Stimulated activated CD8-positive, alpha-beta memory T cell treated with anti-CD3 and anti-CD28 coated beads, Interleukin-7, amount 100 ng/mL, for 1 hour (primary cell): ENCODE measurements at places on chromosomes 1 and 21.

GRCh38 chr1:147497826-147498225 lies 43.5 kb upstream of the BCL9 start:
- DNase-seq = no peak

DNA sequence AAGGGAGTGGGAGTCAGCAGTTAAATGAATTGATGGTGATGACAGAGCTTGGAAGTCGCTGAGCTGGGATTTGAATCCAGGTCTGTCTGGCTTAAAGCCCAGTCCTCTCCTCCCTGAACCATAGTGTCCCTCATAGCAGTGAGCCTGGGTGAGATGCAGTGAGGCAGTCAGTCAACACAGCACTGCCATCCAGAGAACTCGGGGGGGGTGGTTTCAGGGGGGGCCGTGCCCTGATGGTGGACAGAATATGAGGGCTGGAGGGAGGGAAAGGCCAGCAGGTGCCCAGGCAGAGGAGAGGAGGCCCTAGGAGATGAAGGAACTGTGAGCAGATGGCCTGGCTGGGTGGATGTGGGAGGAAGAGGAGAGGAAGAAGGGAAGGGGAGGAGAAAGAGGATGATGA lies 405.6 kb downstream of the PTPRU start:
- no peak for DNase-seq

- DNase-seq = no peak
These were observed 12.5 kb upstream of the FNBP1L start for GRCh38 chr1:93435443-93435842.

DNA sequence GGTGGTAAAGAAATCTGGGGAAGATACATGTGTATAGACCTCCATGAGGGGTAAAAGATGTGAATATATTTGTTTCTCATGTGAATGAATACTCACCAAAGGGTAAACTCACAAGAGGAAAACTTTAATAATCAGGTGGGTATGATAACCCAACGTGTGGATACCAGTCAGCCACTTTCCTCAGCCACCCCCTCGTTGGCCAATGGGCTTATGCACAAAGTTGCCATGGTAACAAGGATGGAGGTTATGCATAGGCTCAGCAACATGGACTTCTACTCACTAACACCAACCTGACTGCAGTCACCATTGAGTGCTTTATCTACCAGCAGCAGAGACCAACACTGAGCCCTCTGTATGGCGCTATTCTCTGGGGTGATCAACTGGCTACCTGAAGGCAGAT lies 424.4 kb downstream of the DUSP10 start:
- no peak for DNase-seq
